ENCODE measurements at places on chromosomes 4 and X.

DNA sequence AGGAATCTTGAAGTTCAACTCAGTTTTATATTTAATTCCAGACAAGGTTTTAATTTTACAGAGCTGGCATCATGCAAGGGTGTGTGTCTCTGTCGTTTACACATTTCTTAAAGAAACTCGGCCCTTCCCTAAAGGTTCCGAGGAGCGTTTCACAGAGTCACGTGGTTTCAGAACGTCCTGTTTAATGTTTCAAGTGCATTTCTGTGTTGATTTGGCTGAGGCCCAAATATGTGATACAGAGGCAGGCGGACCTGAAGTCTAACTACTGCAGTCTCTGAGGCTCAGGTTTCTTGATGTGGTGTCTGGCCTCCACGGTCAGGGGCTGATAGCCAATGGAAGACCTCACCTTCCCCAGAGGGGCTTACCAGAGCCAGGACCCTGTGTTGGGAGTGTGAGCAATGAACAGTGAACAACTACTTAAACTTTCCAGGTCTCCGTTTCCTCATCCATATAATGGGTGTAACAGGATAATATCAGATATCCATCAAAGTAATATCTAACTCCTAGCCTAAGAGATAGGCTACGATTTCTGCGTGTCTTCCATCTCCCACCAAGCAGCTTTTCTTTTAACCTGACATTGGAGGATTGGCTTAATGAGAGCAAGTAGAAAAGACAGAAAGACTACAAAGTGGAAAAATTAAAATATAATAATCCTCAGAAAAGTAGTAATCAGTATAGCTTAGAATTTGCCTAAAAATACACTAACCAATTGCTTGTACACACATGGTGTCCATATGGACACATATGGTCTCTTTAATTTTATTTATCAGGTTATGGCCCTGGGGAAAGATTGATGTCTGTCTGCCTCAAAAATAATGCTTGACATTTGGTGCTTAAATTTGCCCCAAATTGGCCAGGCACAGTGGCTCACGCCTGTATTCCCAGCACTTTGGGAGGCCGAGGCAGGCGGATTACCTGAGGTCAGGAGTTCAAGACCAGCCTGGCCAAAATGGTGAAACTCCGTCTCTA, 50.0 kb upstream of the TRIM2 start:
- peak; percentile 16 for DNase-seq

DNA sequence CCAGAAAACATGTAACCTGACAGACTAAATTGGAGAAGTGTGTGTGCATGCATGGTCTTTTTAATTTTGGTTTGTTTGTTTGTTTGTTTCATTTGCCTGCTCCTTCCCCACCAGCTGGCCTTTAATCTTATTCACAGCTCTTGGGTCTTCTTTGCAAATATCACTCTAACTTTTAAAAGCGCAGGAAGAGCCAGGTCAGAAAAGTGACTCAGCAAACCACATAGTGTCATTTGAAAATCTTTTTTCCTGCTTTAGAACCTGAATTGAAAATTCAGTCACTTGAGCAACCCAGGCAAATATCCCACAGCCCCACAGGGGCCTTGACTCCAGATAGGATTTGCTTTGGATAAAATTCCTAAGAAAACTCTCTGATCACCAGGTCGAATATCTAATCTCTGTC, 4.6 kb downstream of the TMEM255A start:
- DNase-seq: no peak

GRCh38 chrX:153525451-153525850, 8.0 kb downstream of the ATP2B3 start:
- DNase-seq: no peak

GRCh38 chr4:172553216-172553615, 615.4 kb upstream of the GALNT7 start:
- DNase-seq: no peak

DNA sequence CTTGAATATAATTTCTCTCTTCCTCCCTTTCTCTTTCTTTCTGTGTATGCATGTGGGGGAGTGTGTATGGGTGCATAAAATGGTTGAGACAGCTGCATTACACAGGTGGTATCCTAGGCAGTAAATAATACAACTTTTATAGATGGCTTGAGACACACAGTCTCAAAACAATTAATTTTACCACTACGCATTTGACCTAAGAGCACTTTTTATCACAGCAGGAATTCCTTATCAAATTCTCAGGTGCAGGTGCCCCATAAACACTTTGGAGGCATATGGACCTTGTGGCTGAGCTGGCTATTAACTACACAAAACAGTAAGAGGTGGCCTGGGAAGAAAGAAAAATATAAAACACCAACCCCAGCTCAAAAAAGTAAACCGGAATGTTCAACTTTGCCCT, 91.3 kb downstream of the RASGEF1B start:
- peak; percentile 26 for DNase-seq

DNA sequence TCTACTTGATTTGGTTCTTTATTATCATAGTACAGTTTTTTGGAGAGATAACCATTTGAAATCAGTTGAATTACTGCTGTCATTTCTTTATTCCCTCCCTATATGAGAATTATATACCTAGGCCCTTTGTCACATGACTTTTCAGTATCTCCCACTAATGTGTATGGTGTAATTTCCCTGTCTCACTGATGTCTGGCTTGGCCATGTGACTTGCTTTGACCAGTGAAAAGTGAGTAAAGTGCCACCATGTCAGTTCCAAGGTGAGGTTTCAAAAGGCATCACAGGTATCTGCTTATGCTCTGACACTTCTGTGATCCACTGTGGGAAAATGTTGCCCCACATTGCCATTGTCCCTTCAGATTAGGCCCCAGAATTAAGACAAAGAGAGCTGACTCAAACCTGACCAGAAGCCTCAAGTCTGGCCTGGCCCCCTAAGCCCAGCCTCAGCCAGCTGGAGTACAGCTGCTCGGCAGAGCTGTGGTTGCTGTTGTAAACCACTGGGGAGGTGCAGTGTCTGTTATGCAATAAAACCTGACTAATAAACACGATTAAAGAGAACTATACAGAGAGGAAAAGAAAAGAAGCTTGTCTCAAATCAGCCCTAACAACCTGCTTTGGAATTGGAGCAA, 27.5 kb downstream of the SETD7 start:
- DNase-seq: no peak
